ENCODE measurements at places on chromosomes 7 and 10.

DNA sequence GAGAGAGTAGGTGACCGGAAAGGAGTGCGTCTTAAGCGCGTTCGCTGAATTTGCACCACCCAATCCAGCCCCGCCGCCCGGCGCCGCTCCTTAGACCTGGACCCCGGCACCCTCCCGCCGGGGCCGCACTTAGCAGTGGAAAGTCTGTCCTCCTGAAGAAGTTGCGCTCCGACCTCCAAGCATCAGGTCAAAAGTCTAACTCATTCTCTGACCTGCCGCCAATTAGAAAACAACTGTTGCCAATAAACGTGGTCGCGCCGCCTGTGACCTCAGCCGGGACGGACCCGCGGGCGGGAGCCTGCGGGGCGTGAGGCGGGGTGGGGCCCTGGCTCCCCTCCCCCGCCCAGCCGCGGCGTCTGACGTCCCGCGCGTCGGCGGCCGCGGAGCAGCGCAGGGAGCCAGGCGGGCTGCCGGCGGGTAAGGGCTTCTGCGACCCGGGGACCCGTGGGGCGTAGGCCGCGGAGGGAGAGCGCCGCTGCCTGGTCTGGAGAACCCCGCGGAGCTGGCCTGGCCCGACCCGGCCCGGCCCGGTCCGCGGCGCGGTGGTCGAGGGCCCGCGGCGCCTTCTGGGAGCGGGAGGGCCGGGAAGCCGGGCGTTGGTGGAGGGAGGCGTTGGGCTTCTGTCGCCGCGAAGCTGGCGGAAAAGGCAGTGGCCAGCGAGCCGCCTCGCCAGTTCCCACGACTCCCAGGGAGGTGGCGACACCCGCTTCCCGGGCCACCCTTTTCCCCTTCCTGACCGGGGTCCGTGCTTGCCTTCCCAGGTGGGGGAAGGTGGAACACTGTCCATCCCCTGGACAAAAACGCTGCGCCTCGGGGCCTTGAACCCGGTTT, at the start of gene BCAP29:
Gene BCAP29 (plus strand): TSS at position 362 of the 831 bp plus-strand sequence. CDS start 527 bp downstream, outside the sequence.
- peak; percentile 93 for DNase-seq

DNA sequence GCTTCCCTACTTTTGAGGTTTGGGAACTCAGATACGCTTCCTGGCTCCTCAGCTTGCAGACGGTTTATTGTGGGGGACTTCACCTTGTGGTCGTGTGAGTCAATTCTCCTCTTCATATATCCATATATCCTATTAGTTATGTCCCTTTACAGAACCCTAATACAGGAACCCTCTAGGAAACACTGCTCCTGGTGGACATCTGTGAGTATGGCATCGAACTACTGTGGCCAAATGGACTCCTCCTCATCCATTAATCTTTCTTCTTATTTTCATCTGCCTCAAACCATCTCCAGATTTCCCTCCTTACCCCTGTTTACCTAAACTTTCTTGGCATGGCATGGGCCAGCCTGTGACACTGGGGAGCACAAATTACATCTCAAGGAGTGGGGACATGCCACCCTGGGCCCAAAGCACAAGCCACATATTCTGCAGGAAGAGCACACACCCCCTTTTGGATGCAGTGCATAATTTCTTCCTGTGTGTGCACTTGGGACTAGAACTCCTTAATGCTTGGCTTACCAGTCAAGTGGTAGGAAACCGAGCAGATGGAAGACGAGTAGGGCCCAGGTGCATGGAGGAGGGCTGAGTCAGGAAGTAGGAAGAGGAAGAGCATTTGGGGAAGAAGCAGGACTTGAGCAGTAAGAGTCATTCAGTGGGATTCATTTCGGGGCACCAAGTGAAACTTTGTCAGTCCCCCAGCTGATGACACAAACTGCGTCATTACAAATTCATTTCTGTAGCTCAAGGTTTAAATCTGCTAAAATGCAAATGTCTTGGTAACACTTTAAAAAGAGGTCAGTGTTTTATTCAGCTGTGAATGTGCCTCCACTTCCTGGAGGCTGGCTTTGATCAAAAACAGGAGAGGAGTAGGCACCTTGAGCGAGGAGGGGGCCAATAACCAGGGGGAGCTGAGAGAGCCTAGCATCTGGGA, 80.8 kb upstream of the PLXNA4 start:
- DNase-seq: peak; percentile 71

DNA sequence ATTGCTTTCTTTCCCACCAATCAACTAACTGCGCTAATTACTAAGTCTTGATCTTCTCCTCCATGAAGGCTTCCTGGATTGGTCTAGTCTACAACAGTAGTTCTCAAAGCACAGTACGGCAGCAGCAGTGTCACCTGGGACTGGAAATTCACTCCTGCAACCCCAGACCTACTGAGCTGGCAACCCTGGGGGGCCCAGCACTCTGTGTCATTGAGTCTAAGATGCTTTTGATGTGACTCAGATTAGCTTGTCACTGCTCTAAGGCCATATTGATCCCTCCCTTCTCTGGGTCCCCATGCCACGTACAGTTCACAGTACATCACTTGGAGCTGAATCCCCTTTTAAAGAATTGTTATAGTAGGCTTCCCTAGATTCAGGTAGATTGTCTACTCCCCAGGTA, 65.7 kb upstream of the KMT2C start:
- DNase-seq: no peak

- DNase-seq: no peak
These were observed 104.6 kb downstream of the KAT6B start for GRCh38 chr10:74930965-74931364.

DNA sequence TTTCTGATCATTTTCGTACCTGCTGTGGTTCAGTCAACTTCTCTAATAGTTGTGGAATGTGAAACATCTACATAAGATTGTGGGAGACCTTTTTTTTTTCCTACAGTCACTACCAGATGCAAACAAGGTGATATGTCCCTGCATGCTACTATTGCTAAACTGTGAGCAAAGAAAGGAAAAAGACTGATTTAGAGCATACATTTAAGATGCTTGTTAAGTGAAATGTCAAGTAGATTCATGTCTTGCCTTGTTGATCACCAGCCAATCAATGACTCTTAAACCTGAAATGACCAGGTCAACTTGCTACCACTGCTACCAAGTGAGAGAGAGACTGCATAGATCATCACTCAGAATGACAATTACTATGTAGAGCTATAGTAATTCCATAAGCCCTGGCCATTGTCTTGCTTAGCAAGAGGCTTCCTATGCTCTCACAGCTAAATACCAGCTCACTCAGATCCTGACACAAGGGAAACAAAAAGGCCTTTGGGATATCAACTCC, 84.3 kb upstream of the SKAP2 start:
- no peak for DNase-seq

DNA sequence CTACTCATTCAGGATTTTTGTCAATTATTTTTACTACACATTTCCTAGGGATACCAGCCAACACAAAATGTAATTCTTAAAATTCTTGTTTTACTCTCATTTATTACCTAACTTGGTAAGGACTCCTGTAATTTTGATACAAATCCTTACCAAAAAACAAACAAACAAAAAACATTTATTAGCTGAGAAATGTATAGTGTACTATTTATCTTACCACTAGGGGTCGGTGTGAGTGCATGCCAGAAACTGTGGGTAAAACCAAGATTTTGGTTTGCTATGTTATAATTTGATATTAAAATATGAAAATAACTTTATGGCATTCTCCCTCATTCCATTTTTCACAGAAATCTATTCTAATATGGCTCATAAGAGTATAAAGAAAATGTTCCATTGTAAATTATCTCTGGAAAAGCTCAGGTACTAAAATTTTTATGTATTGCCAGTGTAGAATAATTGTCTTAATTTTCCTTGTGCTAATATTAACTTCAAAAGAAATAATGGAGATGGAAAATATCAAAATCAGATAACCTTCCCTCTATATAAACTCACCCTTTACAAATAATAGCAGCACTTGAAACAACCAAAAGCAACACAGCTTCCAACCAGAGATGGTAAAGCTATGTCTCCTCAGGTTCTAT, 290.8 kb upstream of the PCDH15 start:
- peak; percentile 59 for DNase-seq

DNA sequence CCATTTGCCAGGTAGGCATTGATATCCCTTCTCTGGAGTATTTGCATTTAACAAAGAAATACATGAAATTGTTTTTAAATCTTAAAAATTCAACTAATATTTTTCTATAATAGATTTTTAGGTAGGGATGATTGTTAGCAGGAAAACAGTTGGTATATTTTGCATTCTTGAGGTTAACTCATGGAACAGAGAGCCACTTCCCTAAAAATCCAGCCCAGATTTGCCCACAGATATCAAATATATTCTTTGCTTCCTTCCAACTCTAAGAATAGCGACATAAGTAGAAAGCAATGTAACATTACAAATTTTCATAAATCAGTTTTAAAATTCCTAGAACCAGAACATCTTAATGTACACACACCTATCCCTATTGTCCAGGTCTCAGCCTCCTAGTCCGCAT, 45.0 kb upstream of the ANLN start:
- DNase-seq: no peak

- peak; percentile 54 for DNase-seq
These were observed 38.1 kb downstream of the MKI67 start for GRCh38 chr10:128087884-128088709.

DNA sequence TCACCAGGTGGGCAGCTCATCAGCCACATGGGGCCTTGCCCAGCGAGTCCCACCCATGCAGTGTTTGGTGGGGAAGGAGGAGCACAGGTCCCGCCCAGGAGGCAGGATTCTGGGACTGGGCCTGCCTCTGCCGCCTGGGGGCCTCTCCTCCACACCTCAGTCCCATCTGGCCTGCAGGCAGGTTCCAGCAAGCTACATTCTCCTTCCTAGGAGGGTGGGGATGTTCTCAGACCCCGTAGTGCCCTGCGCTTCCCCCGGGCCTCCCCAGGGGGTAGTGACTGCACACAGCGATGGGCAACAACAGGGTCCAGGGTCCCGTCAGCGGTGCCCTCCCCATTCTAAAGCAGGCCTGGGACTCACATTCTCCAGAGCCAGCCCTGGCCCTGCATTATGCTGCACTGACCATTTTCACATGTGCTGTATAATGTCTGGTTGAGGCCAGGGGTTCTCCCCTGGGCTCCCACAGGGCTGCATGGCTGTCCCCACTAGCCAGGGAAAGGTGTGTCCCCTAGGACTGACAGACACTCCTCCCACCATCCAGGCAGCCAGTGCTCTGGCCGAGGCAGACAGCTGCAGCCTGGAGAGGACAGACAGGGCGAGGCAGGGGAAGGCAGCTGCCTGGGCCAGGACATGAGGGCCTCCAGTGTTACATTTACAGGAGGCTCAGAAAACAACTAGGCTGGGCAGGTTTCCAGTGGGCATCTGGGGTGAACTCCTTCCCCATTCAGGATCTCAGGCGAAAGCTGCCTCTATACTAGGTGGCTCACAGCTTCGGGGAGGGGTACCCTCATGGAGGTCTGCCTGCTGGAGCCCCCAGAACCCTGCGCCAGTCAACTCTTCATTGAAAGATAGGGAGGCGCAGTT, 9.3 kb downstream of the RASGEF1A start:
- peak; percentile 29 for DNase-seq

GRCh38 chr7:130151591-130152492, 53.4 kb downstream of the TMEM209 start:
- DNase-seq: no peak

DNA sequence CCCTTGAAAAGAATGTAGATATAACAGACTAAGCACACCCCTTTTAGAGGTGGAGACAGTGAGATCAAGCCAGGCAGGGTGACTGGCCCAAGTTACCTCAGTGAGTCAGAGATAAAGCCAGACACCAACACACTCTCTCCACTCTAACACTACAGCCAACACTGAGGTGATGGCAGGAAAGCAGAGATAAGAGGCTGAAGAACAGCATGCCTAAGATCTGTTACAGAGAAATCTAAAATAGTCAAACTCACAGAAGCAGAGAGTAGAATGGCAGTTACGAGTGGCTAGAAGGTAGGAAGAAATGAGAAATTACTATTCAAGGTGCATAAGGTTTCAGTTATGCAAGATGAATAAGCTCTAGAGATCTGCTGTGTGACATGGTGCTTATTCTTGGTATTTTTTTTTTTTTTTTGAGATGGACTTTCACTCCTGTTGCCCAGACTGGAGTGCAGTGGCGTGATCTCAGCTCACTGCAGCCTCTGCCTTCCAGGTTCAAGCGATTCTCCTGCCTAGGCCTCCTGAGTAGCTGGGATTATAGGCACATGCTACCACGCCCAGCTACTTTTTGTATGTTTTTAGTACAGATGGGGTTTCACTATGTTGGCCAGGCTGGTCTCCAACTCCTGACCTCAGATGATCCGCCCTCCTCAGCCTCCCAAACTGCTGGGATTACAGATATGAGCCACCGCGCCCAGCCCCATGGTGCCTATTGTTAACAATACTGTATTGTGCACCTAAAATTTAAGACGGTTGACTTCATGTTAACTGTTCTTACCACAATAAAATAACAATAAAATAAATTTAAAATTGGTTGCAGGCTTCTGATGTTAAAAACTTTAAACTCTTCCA, 28.7 kb downstream of the ICA1 start:
- peak; percentile 31 for DNase-seq

DNA sequence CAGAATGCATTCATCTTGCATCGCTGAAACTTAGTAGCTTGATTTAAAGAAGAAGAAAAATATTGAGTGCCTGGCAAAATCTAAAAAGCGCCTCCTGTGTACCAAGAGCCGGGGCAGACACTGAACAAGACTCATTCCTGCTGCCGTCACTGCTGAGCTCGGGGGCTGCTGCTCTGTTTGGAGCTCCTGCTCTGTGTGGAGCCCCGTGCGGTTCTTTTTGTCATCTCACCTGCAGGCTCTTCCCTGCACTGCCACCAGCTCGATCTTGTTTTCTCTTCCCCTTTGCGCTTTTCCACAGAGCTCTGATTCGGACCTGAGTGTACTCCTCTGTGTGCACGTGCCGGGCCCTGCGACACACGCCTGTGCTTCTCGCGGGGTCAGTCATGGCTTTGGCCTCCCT, 462.1 kb upstream of the DPP6 start:
- no peak for DNase-seq

GRCh38 chr10:123774132-123774742, 108.1 kb downstream of the GPR26 start:
- DNase-seq: no peak

GRCh38 chr7:159028508-159029401, 115.9 kb downstream of the VIPR2 start:
- DNase-seq: no peak

DNA sequence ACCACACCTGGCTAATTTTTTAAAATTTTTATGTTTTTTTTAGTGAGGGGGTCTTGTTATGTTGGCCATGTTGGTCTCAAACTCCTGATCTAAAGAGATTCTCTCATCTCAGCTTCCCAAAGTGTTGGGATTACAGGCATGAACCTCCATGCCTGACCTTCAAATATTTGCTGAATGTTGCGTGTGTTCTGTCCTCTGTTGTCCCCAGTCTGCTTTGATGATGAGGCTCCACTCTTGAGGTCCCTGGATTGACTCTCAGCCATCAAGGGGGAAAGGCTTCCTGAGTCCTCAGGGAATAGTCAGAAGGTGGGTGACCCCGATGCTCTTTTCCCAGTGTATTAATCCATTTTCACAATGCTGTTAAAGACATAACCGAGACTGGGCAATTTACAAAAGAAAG, 26.0 kb downstream of the LYZL2 start:
- no peak for DNase-seq

DNA sequence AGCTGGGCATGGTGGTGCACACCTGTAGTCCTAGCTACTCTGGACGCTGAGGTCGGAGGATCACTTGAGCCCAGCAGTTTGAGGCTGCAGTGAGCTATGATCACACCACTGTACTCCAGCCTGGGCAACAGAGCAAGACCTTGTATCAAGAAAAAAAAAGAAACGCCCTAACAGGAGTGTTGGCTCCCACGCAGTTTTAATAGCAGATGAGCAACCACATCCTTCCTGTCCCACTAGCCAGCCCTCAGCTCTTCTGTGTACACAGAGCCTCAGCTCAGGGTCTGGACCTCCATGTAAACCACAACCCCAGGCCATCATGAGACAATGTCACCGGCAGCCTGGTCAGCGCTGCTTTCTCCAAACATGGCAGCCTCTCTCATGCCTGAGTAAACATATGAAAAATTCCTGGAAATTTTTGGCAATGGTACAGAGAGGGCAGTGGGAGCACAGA, 108.2 kb downstream of the PIP4K2A start:
- DNase-seq: no peak
